ENCODE measurements at places on chromosomes 12 and 14. TPM values are rescaled to one million over a fixed set of nuclear protein-coding genes. Genes with fewer than 3 reads are reported as not detected.
A peak's percentile ranks its signal among the peaks of the same experiment; 100 is the strongest.

KRT76 gene
- polyA plus RNA-seq: not detected

PLEKHD1 gene
- not detected for polyA plus RNA-seq

HCAR1 gene
- polyA plus RNA-seq: not detected

GPR65 gene
- 0.10 TPM for polyA plus RNA-seq

KRT83 gene
- not detected for polyA plus RNA-seq

DNA sequence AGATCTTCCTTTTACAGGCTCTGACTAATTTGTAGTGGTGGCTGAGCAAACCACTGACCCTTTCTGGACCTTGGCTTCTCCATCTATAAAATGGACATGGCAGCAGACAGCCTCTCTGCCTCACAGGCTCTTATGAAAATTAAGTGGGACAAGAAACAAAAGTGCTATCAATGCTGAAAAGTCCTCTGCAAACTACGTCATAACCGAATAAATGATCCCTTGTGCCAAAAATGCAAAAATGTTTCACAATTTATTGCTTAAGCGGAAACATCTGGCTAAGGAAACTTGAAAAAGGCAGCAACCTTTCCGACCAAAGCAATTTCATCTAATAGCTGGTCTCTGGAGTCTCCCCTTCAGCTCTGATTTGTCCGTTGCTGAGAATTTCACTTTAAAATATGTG is 108.5 kb upstream of the PLXNC1 start:
- no peaks in the 10 kb centered on the region for H3K27me3 ChIP-seq
- peak; percentile 53 for DNase-seq
- no peak overlapping the region for H3K27ac ChIP-seq
- no peaks in the 10 kb centered on the region for H3K36me3 ChIP-seq
- H3K4me3 ChIP-seq: no peak overlapping the region

GRCh38 chr12:3077572-3078081 is 448 bp downstream of the TSPAN9 start:
- no peaks in the 10 kb centered on the region for H3K27me3 ChIP-seq
- peaks cover 4% of the 10 kb centered on the region for H3K4me1 ChIP-seq
- H3K27ac ChIP-seq: no peak overlapping the region
- H3K4me3 ChIP-seq: peak overlapping the region; percentile 80

GRCh38 chr12:105993766-105994555 is 144.8 kb downstream of the NUAK1 start:
- H3K27me3 ChIP-seq: no peaks in the 10 kb centered on the region
- no peak overlapping the region for H3K27ac ChIP-seq
- peaks cover 18% of the 10 kb centered on the region for H3K4me1 ChIP-seq
- H3K4me3 ChIP-seq: no peak overlapping the region
- H3K36me3 ChIP-seq: no peaks in the 10 kb centered on the region

DNA sequence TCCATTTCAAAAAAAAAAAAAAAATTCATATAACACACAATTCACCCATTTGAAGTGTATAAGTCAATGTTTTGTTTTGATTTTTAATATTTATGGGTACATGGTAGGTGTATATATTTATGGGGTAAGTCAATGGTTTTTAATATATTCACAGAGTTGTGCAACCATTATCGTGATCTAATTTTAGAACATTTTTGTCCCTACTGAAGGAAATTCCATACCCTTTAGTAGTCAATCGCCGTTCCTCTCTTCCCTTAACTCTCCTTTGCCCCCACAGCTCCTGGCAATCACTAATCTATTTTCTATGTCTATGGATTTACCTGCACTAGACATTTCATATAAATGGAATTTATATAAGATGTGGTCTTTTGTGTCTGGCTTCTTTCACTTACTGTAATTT is 92.8 kb downstream of the TRAFD1 start:
- 0 out of 2 replicates have a peak, but pooled peaks cover 5% of the 10 kb centered on the region for H3K36me3 ChIP-seq
- H3K4me1 ChIP-seq: peaks cover 12% of the 10 kb centered on the region

- H3K27ac ChIP-seq: no peak within 1 kb of the TSS
- H3K36me3 ChIP-seq: no peaks in the 10 kb centered on the region
- peak; percentile 86 for DNase-seq
- peaks cover 6% of the 10 kb centered on the region for H3K4me1 ChIP-seq
Observed at GRCh38 chr12:57632958-57633840, at the start of gene B4GALNT1. TSS of gene B4GALNT1 (minus strand) at chr12:57633201. CDS start at chr12:57632132, 1,069 bp downstream.

DNA sequence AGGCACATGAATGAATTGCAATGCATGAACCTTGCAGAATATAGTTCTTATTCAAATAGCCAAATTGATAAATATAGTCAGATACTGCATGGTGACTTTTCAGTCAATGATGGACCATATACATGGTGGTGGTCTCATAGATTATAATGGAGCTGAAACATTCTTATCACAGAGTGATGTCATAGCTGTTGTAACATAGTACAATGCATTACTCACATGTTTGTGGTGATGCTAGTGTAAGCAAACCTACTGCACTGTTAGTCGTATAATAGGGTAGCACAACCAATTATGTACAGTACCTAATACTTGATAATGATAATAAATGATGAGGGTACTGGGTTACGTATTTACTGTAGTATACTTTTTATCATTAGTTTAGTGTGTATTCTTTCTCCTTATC is 280.3 kb downstream of the BCAT1 start:
- H3K4me3 ChIP-seq: no peak overlapping the region
- no peak overlapping the region for H3K27ac ChIP-seq
- no peak for DNase-seq

DNA sequence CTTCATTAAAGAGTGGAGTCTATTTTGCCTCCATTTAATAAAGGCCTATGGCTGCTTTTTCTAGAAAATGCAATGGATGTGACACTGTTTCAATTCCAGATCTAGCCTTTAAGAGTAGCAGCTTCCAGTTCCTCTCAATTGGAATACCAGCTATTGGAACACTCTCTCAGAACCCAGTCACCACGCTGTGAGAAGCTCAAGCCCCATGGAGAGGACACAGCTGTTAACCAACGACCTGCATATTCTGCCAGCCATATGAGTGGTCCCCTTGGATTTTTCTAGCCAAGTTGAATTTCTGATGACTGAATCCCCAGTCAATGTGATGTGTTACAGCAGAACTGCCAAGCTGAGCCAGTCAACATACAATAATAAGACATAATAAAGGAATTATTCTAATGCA is 131.8 kb downstream of the TMTC3 start:
- H3K4me1 ChIP-seq: no peaks in the 10 kb centered on the region
- no peak overlapping the region for H3K4me3 ChIP-seq
- H3K36me3 ChIP-seq: no peaks in the 10 kb centered on the region

GRCh38 chr12:121839993-121840761 is 18.5 kb downstream of the HPD start:
- H3K4me1 ChIP-seq: no peaks in the 10 kb centered on the region
- DNase-seq: no peak
- H3K27ac ChIP-seq: no peak overlapping the region
- peak overlapping the region; percentile 79 for H3K4me3 ChIP-seq
- H3K36me3 ChIP-seq: no peaks in the 10 kb centered on the region

GRCh38 chr12:1590221-1590979 is 4.0 kb downstream of the FBXL14 start:
- no peaks in the 10 kb centered on the region for H3K27me3 ChIP-seq
- H3K27ac ChIP-seq: peak overlapping the region; percentile 90
- DNase-seq: peak; percentile 62
- peak overlapping the region; percentile 69 for H3K4me3 ChIP-seq
- no peaks in the 10 kb centered on the region for H3K36me3 ChIP-seq
- peaks cover 48% of the 10 kb centered on the region for H3K4me1 ChIP-seq

GRCh38 chr14:37422319-37422718 is 172.7 kb downstream of the FOXA1 start:
- no peak overlapping the region for H3K4me3 ChIP-seq

DNA sequence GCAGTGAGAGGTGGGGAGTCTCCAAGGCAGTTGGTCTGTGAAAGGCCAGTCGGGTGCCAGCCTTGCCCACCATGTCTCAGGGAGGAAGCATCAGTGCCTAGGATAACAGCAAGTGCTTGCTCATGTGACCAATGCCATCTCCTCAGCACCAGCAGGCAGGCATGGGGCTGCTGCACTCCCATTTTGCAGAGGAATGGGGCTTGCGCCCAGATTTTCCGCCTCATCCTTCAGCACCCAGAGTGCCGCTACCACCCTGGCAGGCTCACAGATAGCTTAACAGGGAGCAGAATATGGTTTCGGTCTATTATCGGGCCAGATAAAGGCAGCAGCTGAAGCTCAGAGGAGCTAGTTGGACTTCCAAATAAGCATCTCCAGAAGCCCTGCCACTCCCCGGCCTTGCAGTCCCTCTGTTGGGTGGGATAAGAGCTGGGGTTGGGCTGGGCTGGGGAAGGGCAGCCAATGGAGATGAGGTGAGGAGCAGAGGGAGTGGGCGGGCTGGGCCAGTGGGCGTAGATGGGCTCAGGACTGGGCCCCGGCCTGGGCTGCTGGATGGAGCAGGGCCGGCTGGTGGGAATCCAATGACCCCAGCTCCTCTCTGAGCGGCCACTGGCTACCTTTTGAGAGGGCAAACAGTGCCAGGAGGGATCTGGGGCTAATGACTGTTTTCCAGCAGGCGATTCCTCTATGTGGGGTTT is 8.4 kb upstream of the KRT80 start:
- no peaks in the 10 kb centered on the region for H3K27me3 ChIP-seq
- DNase-seq: no peak
- no peak overlapping the region for H3K4me3 ChIP-seq

DNA sequence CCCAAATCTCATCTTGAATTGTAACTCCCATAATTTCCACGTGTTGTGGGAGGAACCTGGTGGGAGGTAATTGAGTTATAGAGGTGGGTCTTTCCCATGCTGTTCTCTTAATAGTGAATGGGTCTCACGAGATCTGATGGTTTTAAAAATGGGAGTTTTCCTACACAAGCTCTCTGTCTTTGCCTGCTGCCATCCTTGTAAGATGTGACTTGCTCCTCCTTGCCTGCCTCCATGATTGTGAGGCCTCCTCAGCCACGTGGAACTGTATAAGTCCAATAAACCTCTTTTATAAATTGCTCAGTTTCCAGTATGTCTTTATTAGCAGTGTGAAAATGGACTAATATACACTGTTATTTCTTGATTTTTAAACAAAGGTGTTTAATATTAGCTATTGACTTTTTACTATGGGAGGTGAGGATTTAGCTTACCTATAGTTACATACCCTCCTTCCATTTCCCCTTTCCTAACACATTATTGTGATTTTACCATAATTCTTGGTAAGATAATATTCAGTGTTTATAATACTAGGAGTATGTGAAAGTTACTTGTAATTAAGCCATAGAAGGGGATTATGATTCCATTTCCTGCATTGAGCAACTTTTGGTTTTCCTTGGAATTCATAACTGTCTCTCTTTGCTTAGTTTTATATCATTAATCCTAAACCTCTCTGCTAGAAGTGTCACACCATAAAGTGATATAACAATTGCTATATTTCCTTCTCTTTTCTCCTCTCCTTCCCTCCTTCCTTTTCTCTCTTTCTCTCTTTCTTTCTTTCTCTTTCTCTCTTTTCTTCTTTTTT is 151.0 kb upstream of the KRAS start:
- H3K36me3 ChIP-seq: no peaks in the 10 kb centered on the region
- no peaks in the 10 kb centered on the region for H3K27me3 ChIP-seq
- no peak overlapping the region for H3K4me3 ChIP-seq
- DNase-seq: no peak
- H3K4me1 ChIP-seq: no peaks in the 10 kb centered on the region

- DNase-seq: peak; percentile 37
- no peak overlapping the region for H3K4me3 ChIP-seq
- H3K4me1 ChIP-seq: no peaks in the 10 kb centered on the region
- H3K27me3 ChIP-seq: no peaks in the 10 kb centered on the region
- no peak overlapping the region for H3K27ac ChIP-seq
Observed at GRCh38 chr12:130787445-130788410, 51.3 kb downstream of the STX2 start.

DNA sequence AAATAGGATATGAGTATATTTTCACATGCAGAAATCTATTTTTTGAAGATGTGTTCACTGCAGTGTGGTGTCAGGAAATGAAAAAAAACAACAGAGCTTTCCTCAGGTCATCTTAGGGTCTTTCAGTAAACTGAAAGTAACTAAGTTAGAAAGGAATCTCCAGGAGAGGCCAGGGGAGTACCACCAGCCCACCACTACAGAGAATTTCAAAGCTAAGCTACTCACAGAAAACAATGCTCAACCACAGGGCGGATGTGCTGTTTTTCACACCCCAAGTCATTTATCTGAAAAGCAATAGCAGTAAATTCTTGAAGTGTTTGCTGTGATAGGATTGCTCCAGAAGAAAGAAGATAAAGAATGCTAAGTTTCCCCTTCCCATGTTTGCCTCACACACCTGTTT is 79.0 kb downstream of the IFNG start:
- no peaks in the 10 kb centered on the region for H3K36me3 ChIP-seq
- peaks cover 21% of the 10 kb centered on the region for H3K27me3 ChIP-seq
- H3K4me1 ChIP-seq: no peaks in the 10 kb centered on the region
- no peak overlapping the region for H3K27ac ChIP-seq

DNA sequence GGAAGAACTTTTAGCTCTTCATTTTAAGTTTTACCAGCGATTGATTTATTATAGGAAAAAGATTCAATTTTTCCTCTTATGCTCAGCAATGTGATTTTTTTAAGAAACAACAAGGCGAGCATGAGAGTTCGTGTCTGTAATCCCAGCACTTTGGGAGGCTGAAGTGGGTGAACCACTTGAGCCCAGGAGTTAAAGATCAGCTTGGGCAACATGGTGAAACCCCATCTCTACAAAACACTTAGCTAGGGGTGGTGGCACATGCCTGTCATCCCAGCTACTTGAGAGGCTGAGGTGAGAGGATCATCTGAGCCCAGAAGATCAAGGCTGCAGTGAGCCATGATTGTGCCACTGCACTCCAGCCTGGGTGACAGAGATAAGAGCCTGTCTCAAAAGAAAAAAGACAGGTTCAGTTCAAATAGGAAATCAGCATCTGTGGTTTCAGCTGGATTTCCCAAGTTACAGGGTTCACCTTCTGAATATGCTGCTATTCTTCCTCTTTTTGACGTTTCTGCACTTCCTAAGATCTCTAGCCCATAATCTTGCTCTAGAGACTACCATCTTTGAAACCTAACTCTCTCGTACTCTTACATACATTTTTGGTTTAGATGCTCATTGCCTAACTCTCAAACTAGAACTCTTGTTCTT is 274.7 kb downstream of the SEC23A start:
- H3K27me3 ChIP-seq: peaks cover 8% of the 10 kb centered on the region
- no peak for DNase-seq
- H3K4me1 ChIP-seq: no peaks in the 10 kb centered on the region
- H3K27ac ChIP-seq: no peak overlapping the region
- no peaks in the 10 kb centered on the region for H3K36me3 ChIP-seq
- H3K4me3 ChIP-seq: no peak overlapping the region

DNA sequence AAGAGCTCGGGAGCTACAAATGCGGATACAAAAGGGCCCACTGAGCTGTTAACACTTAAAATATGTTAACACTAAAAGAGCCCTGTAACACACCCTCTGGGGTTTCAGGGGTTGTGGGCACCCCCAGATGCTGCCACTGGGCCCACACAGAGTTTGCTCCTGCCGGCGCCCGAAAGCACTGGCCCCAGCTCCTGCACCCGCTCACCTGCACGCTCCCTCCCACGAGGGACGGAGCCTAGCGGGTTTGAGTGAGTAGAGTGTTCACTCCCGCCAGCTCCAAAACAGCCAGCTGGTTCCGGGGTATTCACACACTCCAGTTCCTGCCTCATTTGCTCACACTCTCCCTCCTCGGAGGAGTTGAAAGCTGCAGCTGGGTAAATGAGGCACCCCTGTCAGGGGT is 357.7 kb downstream of the ETNK1 start:
- peaks cover 22% of the 10 kb centered on the region for H3K4me1 ChIP-seq
- H3K36me3 ChIP-seq: no peaks in the 10 kb centered on the region
- no peaks in the 10 kb centered on the region for H3K27me3 ChIP-seq
- no peak overlapping the region for H3K4me3 ChIP-seq
- no peak for DNase-seq

GRCh38 chr14:102915292-102916110 is 7.0 kb upstream of the AMN start:
- H3K27ac ChIP-seq: no peak overlapping the region
- H3K27me3 ChIP-seq: no peaks in the 10 kb centered on the region
- H3K4me3 ChIP-seq: no peak overlapping the region
- no peaks in the 10 kb centered on the region for H3K36me3 ChIP-seq

Measured in GM23248 (cell line).